ENCODE measurements at places on chromosomes 1 and 21.

GRCh38 chr21:45180246-45180599, 105.8 kb downstream of the ADARB1 start:
- no peak for DNase-seq

DNA sequence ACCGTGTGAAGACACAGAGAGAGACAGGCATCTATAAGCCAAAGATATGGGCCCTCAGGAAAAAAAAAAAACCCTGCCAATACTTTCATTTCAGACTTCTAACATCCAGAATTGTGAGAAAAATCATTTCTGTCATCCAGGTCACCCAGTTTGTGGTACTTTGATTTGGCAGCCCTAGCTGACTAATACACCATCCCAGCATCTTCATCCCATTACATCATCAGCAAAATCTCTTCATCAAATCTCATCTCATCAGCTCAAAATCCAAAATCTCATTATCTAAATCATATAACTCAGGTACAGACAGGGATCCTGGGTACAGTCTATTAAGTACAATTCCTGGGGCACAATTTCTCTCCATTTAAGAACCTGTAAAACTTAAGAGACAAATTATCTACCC, 51.9 kb upstream of the GJA8 start:
- no peak for DNase-seq

DNA sequence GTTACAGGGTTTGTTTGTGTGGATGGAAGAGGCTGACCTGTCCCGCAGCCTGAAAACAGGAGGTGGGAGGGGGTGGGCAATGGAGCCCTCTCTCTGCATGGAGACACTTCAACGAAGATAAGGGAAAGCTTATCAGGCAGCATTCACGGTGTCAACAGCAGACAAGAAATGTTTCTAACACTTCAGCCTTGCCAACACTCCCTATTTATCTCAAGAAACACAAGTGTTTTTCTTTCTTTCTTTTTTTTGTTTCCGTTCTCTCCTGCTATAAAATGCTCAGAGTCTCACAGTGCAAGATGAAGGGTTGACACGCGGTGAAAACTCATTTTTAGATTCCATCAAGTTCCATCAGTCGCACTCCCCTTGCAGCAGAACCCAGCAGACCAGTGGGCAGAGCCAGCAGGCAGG, 594.4 kb downstream of the MATN1 start:
- DNase-seq = no peak

DNA sequence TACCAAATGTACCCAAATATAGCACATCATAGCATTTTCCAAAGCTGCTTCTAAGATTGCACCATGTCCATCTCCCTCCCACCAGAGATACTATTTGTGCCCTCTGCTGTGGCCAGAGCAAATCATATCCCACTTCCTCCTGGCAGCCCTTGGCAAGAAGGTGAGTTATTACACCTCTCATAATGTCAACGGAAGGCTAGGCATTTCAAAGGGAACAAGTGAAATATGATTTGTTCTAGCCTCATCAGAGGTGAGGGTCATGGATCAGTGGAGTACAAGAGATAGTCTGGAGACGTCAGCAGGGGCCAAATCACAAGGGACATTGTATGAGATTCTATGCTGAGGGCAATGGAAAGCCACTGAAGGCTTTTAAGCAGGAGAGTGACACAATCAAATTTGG, 90.2 kb upstream of the BCAR3 start:
- DNase-seq = no peak

All from T-helper 22 cell (primary cell).